Activated T-helper 1 cell treated with Interleukin-2 at 50 U/mL for 16 hours (primary cell): ENCODE measurements at places on chromosomes 13 and 19.

GRCh38 chr19:28213470-28214082 lies 999.4 kb downstream of the UQCRFS1 start:
- no peak for DNase-seq

DNA sequence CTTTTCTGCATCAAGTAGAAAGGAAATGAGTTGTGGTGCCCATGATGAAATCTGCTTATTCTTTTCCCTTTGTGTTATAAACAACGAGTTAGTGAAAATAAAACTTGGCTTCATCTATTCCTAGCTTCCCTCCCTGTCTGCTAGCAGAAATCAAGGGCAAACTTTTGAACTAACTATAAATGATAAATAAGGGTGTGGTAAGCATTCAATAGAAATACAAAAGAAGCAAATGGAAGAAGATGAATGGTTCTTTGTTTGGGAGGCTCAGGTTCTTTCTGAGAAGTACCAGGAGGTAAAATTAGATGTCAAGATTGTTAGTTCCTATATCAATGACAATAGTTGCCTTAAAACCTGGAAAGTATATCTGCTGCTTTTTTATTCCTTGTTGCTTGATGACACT lies 275.3 kb upstream of the PRR20A start:
- no peak for DNase-seq

DNA sequence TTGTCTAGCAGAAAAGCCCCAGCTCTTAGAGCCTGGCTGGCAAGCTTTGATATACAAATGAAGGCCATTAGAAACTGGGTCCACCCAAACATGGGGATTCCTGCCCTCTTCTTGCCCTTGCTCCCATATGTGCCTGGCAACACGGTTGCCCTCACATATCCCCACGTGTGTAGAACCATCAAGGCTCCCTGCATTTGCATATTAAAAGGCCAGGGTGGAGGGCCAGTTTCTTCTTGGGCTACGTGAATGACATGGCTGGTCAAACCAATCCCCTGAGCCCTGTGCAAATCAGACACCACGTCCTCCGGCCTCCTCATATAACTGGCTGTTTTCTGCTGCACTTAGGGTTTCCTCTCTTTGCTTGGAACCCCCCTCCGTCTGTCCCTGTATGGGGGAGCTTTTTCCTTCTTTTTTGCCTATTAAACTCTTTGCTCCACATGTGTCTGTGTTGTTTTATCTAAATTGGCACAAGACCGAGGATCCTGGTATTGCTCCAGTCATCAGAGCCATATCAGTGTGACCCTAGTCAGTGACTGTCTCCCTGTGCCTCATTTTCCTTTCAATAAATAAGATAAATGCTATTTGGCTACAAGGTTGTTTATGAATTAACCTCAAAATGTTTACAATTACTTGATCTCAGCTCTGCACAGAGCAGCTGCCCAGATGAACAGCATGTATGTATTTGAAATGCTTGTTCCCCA lies 30.3 kb upstream of the CEACAM1 start:
- no peak for DNase-seq

GRCh38 chr13:35947315-35947714 lies 183.9 kb downstream of the DCLK1 start:
- DNase-seq = no peak

DNA sequence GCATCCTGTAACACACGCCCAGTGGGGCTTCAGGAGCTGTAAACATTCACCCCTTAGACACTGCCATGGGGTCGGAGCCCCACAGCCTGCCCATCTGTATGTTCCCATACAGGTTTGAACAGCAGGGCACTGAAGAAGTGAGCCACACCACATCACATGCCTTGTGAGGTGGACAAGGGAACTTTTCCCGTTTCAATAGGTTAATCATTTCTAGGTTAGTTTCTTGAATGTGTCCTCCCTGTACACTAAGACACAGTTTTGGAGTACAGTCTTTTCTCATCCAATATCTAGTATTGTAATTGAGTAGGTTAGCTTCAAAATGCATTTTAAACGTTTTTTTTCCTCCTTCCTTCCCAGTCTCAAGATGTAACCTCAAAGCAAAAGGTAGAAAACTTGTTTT lies 700.2 kb upstream of the PCDH20 start:
- DNase-seq = no peak

DNA sequence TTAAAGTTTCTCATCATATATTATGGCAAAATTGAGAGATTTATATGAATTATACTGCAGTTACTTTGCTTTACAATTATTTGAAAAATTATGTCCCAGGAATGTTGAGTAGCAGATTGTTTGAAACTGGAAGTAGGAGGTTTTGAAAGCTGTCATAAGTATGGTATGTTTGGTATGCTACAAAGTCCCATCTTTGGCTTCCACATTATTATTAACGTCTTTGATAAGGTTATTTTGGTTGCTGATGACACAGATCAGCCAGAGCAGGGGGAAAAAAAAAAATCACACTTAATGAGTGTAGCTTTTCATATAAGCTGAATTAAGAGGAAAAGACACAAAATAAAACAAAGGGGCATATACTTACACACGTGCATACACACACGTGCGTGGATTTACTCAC lies 130.1 kb downstream of the SLITRK1 start:
- no peak for DNase-seq

GRCh38 chr13:91211510-91211909 lies 136.0 kb upstream of the MIR17HG start:
- no peak for DNase-seq

DNA sequence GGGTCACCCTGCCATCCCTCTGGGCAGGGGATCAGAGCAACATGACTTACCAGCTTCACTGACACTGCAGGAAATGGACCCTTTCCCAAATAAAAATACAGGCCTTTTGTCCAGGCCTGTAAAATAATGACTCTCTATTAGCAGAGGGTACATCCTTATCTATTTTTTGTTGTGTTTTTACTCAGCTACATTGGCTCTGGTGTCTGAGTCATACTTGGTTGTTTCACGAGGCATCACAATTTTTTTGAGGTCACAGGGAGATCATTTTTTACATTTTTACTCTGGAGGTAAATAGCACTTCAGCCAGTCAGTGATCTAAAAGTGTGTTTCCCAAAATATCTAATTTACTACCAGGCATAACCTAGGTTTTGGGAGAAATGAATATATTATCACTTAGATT lies 6.9 kb upstream of the HTR2A start:
- DNase-seq = no peak

- DNase-seq = no peak
Observed at GRCh38 chr13:31919241-31919640, 112.3 kb upstream of the FRY start.

GRCh38 chr19:1616875-1617274 lies 11.6 kb upstream of the UQCR11 start:
- DNase-seq = no peak

DNA sequence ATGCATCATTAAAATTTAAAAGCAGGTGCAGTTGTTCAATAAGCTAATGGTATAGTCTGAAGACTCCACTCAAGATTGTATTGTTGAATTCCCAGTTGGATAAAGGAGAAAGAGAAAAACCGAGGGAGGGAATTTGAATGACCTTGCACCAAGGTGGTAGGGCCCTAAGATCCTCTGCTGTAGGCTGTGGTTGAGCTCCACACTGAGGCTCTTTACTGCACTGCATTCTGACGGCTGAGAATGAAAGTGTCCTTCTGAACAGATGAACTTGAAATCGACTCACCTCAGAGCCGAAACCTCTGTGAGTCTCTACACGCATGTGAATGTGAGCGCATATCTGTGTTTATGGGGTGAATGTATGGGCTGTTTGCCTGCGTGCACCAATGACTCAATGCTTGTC lies 388.9 kb upstream of the DACH1 start:
- no peak for DNase-seq

- DNase-seq = no peak
Observed at GRCh38 chr19:35006342-35006998, 6.3 kb downstream of the GRAMD1A start.

GRCh38 chr19:954672-955494 lies 29.0 kb downstream of the ARID3A start:
- no peak for DNase-seq

DNA sequence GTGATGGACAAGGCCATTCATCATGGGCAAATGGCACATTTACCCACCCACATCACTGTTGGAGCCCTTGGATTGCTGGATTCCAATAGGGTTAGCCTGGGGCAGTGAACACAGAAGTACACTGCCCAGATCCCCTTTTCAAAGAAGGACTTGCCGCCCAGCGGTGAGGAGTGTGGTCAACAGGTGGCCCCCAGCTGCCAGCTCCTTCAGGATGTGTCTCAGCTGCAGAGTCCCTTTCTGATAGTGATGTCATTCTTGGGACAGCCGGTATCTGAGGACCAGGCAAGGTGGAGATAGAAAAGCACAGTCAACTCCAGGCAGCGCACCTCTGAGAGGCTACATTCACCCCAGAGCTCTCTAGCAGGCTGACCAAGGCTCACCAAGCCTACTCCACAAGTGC lies 16.9 kb downstream of the ERICH6B start:
- DNase-seq = no peak

DNA sequence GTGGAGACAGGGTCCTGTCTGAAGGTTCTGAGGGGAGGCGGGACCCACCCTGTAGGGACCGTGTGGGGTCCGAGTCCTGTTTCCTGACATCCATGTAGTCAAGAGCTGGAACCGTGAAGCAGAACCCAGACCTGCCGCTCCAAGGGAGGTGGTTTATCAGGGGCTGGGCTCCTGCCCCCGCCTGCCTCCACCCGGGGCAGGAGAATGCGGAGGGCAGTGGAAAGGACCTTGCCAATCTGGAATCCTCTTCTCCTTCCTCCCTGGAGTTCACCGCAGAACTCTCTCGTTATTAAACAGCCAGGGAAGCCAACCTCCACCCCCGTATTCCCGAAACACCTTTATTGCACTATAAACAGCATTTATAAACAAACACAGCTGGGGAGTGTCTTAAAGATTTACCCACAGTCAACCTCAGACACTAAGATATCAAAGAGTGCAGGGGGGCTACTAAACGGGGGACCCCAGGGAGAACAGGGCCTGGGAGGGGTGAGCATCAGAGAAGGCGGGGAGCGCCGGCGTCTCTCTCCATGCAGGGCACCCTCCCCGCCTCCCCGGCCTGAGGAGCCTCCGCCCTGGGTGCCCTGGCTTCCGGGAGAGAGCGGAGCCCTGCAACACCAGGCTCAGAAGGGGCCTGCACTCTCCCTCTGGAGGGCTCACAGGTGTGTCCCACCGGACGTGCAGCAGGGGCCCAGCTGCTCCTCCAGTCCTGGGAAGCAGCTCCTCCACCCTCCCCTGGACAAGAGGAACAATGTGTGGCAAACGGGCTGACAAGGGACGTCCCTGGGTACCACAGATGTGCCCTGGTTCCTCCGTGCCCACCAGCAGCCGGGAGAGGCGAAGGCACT lies 3.6 kb downstream of the C2CD4C start:
- DNase-seq = no peak

- DNase-seq = no peak
Observed at GRCh38 chr13:80428349-80429096, 87.6 kb upstream of the SPRY2 start.

DNA sequence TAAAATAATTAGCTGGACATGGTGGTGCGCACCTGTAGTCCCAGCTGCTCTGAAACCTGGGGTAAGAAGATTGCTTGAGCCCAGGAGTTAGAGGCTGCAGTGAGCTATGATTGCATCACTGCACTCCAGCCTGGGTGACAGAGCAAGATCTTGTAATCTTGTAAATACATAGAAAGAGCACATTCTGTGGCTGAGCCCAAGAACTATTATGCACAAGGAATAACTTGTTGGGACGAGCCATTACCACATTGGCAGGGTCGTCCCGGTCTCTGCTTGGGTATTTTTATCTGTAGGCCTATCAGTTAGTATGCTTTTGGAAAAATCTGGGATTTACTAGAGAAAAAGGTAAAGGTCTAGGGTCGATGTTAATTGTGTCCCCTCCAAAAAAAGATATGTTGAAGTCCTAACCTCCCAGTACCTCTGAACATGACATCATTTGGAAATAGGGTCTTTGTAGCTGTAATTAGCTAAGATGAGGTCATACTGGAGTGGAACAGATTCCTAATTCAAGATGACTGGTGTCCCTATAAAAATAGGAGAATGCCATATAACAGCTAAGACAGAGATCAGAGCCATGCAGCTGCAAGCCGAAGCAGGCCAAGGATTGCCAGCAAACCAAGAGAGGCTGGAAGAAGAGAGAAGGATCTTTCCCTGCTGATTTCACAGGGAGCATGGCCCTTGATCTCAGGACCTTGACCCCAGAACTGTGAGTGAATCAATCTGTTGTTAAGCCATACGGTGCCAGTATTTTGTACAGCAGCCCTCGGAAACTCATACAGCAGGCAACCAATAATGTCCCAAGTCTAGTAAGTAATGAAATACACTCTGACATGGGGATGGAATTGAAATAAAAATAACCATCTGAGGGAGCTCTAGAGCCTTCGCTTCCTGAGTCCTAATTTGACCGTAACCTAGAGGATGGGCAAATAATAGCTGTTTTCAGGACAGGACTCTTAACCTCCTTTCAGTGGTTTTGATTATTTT lies 77.0 kb downstream of the TM9SF2 start:
- no peak for DNase-seq

- DNase-seq = no peak
Observed at GRCh38 chr13:105670179-105670990, 865.1 kb downstream of the EFNB2 start.

- no peak for DNase-seq
Observed at GRCh38 chr13:44703371-44703770, 127.2 kb upstream of the TSC22D1 start.

DNA sequence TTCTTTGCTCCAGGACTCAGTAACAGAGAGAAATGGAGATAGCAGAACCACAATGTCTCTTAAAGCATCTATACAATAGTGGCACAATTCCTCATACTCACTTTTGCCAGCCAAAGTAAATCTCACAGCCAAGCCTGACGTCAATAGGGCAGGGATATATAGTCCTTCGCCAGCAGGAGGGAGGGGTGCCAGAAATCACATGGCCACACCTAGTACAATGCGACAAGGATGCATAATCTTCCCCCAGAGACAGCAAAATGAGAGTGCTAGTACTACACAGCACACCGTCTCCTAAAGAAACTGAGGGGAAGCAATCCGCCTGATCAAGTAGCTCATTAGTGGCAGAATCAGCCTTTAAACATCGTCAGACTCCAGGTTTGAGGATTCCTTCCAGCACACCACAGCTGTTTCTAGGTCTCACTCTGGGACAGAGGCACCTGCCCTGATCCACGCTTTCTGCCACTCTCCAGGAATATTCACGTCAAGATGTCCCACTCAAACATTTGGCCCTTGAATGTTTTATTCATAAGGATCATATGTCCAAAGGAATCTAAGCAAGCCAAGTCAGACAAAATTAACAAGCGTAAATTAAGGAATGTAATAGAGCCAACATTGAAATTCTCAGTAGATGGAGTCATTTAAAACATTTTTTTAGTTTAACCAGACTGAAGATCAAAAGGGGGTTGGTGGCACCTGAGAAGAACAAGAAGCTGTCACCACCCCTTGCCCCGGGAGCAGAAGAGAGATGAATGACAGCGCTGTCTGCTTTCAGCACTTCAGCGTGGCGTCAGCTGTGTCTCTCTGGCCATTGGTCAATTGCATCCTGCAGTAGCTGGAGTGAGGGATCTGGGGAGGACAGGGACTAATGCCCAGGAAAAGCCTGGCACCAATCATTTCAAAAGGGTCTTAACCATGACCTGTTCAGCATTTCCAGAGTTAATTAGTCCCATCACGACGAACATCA lies 63.5 kb upstream of the SERP2 start:
- DNase-seq = no peak
